Stimulated activated CD4-positive, alpha-beta T cell treated with anti-CD3 and anti-CD28 coated beads, Interleukin-1b, Interleukin-23, amount 100 ng/mL, for 1 hour (primary cell): ENCODE measurements at places on chromosomes 11 and 22.

GRCh38 chr11:35163702-35164496, 24.9 kb downstream of the CD44 start:
- DNase-seq: no peak

DNA sequence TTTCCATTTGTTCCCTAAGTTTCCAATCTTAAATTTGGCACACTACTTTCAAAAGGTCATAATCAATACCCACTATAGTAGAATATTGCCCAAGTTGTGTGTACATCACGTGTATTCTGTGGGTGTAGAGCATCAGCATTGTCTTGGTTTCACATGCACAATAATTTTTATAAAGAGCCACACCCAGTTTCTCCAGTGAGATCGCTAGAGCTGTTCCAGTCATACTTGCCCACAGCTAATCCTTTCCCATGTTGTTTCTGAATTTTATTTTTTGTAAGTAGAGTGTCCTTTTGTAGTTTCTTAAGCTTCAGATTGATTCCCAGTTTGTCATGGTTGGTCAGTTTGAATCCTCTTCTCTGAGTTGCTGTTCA, 13.7 kb downstream of the FAM118B start:
- DNase-seq: no peak

DNA sequence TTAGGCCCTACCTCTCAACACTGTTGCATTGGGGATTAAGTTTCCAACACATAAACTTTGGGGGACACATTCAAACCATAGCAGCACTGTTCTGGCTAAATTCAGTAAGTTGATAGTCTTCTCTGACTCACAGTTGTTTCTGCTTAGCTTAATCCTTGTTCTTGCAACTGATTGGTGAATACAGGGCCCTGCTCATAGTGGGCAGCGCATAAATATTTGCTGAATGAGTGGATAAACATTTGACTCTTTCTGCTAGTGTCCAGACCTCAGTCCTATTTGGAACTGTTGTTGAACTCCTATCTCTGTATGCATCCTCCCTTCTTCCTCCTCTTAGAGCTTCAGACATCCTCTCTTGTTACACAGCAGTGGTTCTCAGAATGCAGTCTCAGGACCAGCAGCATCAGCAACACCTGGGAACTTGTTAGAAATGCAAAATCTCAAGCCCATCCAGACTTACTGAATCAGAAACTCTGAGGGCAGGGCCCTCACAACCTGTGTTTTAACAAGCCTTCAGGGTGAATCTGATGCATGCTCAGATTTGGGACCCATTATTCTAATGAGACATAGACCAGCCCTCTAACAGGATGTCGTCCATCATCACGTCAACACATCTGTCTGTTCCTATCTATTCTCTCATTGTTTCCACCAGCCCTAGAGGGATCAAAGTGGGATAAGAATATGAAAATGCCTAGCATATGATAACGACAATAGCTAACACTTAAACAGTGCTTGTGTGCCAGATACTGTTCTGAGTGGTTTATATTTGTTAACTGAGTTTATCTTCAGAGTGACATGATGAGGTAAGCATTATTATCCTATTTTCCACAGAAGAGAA, 22.3 kb downstream of the SPON1 start:
- no peak for DNase-seq

GRCh38 chr11:9347100-9347499, 32.7 kb upstream of the TMEM41B start:
- no peak for DNase-seq

GRCh38 chr11:61542024-61542461, 33.5 kb downstream of the LRRC10B start:
- no peak for DNase-seq

DNA sequence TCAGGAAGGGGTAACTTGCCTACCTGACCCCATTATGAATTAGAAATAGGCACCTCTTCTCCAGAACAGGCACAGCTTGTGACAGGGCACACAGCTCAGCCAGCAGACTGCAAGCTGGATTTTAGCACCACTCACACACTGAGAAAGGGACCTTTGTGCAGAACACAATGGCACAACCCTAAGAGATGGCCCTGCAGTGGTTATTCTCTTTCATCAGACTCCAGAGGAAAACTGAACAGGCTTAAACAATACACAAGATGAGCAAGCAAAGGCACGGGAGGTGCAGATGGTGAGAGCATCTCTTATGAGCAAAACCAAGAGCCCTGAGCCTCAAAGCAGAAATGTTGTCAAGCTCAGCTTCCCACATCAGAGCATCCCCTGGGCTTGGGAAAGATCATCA, 93.8 kb upstream of the LRRC55 start:
- DNase-seq: no peak

- no peak for DNase-seq
Observed at GRCh38 chr22:28670161-28670560, 9.5 kb downstream of the TTC28 start.

DNA sequence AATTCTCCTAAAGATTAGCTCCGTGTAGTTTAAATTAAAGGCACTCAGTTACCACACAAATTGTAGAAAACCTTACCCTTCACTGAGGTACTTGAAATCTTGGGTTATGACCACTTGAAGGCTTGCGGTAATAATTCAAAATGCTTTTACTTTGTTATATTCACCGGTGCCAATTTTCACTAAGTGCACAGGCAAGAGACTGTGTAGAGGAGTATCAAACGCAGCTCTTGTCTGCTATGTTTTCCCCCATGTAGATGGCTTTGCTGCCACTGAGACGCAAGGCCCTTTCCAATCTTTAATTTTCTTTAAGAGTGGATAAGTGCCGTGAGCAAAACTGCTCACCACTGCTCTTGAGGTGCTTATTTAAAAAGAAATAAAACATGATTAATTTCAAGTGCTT, 155.8 kb downstream of the CADM1 start:
- DNase-seq: no peak

- DNase-seq: no peak
Observed at GRCh38 chr11:67370351-67371076, 2.9 kb downstream of the CLCF1 start.

- no peak for DNase-seq
Observed at GRCh38 chr11:75342966-75343870, 8.2 kb downstream of the ARRB1 start.

DNA sequence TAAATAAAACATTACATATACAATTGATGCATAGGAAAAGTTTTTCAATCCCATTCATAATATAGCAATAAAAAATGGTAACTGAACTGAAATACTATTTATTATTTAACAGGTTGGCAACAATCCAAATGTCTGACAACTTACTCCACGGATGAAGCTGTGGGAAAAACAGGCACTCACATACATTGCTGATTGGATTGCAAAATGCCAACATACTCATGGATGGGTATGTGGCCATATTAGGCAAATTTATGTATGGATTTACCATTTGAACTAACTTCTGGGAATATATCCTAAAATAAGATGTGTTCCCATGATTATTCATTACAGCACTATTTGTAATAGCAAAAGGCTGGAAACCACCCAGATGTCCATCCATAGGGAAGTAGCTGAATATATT, 3.2 kb upstream of the BIRC2 start:
- DNase-seq: no peak

DNA sequence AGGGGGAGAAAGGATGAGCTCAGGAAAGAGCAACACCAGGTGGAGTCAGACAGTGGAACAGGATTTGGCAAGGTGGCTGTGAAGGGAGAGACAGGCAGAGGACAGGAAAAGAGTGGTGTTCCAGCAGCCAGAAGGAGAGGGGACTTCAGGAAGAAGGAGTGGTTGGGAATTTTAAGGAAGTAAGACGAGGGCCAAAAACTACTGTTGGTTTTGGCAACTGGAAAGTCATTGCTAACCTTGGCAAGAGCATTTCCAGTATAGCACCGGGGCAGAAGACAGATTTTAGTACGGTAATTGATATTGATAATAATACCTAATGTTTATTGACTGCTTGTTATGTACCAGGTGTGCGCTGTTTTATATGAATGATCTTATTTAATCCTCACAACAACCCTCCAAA, 15.4 kb upstream of the DDX6 start:
- DNase-seq: no peak

GRCh38 chr11:110123003-110123402, 29.8 kb downstream of the ZC3H12C start:
- DNase-seq: no peak

DNA sequence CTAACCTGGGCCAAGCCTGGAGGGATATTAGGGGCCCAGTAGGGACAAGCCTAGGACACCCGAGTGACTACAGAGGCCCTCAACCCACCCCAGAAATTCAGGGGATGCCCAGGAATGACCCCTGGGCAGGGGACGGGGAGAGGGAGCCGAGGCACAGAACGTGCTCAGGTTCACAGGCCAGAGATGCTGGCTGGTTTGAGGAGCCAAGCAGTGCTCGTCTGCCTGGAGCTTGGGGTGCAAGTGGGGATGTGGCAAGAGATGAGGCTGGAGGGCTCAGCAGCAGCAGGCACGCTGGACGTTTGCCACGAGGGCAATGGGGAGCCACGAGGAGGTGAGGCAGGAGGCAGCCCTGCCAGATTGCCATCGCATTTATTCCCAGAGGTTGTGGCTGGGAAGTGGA, 34.0 kb upstream of the EMID1 start:
- DNase-seq: no peak

- no peak for DNase-seq
Observed at GRCh38 chr11:61749591-61750217, 2.7 kb upstream of the MYRF start.

- DNase-seq: no peak
Observed at GRCh38 chr11:110200241-110200640, 96.2 kb downstream of the RDX start.

DNA sequence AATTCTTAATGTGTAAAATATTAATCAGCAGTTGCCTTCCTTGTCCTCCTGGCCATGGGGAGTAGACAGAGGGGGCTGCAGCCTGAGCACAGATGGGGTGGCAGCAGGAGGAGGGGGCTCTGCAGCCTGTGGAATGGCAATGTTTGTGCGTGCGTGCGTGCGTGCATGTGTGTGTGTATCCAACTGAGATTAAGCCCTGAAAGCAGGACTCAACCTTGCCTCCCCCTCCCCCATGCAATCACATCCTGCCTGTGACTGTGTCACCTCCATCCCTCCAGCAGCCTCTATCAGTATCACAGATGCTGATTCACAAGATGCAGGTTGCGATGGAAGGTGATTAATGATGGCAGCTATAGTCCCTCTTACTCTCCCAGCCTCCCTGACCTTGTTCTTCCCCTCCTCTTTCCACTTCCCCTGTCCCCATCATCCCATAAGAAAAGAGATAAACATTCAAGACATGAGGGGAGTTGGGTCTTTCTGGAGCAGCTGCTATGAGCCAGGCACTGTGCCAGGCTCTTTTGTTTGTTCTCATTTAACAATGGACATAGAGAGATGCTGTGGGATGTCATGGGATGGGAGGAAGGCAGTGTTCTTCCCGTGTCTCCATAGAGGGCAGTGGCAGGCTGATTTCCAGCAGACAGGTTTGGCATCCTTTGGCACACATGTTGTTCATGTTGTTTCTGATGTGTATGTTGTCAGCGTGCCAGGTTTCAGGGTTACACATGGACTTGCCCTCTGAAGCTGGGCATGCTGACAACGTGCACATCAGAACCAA, 43.8 kb upstream of the NECTIN1 start:
- DNase-seq: no peak

GRCh38 chr22:23862103-23862502, 4.4 kb downstream of the SLC2A11 start:
- no peak for DNase-seq

DNA sequence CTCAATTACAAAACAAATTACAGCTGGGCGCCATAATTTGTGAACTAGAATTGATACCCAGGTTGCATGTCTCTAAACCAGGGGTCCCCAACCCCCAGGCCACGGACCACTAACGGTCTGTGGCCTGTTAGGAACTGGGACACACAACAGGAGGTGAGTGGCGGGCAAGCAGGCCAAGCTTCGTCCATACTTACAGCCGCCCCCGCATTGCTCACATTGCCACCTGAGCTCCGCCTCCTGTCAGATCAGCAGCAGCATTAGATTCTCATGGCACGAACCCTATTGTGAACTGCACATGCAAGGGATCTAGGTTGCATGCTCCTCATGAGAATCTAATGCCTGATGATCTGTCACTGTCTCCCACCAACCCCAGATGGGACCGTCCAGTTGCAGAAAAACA, 12.9 kb downstream of the FCHSD2 start:
- DNase-seq: no peak

GRCh38 chr22:38034278-38034882, 22.8 kb upstream of the PICK1 start:
- DNase-seq: no peak

- DNase-seq: no peak
Observed at GRCh38 chr11:45918331-45918941, 759 bp upstream of the PEX16 start.

DNA sequence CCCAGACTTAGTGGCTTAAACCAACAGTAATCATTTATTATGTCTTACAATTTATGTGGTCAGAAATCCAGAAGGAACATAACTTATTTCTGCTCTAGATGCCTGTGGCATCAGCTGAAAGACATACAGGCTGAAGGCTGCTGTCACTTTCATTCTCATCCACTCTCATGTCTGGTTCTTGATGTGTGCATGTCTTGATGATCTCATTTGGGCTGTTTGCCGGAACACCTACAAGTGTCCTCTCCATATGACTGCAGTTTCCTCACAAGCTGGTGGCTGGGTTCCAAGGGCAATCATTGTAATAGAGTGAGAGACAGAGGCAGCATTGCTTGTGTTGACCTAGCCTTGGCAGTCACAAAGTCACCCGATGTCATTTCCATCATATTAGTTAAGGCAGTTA, 1375.9 kb upstream of the RAG2 start:
- no peak for DNase-seq

DNA sequence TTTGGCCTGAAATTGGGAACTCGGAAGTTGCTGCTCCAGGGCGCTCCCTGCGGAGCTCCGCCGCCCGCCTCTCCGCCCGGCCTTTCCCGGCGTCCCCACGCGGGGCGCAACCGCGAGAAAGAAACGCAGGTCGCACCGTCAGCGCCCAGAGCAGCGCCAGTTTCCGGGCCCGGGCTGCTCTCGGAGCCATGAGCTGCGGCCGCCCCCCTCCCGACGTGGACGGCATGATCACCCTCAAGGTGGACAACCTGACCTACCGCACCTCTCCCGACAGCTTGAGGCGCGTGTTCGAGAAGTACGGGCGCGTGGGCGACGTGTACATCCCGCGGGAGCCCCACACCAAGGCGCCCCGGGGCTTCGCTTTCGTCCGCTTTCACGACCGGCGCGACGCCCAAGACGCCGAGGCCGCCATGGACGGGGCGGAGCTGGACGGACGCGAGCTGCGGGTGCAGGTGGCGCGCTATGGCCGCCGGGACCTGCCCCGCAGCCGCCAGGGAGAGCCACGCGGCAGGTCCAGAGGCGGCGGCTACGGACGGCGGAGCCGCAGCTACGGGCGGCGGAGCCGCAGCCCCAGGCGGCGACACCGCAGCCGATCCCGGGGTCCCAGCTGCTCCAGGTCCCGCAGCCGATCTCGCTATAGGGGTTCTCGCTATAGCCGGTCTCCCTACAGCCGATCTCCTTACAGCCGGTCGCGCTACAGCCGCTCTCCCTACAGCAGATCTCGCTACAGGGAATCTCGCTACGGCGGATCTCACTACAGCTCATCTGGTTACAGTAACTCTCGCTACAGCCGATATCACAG, 521 bp downstream of the SRSF8 start:
- peak; percentile 49 for DNase-seq

DNA sequence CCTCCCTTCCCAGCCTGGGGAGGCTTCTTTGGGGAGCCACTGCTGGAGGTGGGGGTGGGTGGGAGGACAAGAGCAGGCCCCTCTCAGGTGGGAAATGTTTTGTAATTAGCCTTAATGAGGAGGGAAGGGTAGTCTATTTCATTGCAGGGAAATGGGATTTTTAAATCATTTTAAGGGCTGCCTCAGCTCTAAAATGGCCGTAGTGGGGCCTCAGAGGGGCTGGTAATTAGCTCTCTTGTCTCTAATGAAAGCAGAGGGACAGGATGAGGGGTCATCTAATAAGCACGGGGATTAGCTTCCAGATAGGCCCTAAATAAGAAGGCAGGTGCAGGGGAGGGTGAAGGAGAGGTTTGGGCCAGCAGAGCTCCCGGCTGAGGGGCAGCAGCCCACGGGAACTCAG, 46.5 kb downstream of the LMO1 start:
- no peak for DNase-seq
